Mesothelial cell of epicardium (in vitro differentiated cells): ENCODE measurements at places on chromosomes 16 and 17. TPM values are rescaled to one million over a fixed set of nuclear protein-coding genes. Genes with fewer than 3 reads are reported as not detected.

DNA sequence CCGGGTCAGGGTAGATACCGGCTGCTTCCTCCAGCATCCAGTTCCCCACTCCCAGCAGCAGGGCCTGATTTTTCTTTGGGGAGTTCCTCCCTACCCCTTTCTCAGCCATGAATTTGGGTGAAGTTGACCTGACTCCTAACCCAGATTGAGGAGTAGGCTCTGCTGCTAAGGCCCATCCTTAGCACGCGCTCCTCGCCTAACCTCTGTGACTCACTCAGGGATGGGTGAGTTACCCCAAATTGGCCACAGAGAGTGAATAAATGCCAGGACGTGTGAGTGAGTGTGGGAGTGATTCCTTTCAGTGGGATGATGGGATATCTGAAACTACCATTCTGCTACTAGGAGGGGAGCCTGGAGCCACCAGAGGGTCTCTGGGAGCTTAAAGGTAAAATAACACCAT, 28.9 kb upstream of the ABCC12 start:
- DNase-seq, result no peak
- peaks cover 20% of the 10 kb centered on the region for H3K27me3 ChIP-seq
- H3K4me1 ChIP-seq, result no peaks in the 10 kb centered on the region

GRCh38 chr17:33749171-33749570, 456.1 kb upstream of the ASIC2 start:
- no peak for DNase-seq
- H3K4me3 ChIP-seq, result no peak overlapping the region
- H3K27ac ChIP-seq, result no peak overlapping the region
- H3K27me3 ChIP-seq, result peaks cover 66% of the 10 kb centered on the region
- no peaks in the 10 kb centered on the region for H3K36me3 ChIP-seq
- peaks cover 12% of the 10 kb centered on the region for H3K4me1 ChIP-seq

Gene ALDH3A1
- 0.55 to 1.1 TPM (median 0.69 TPM) in 3 replicates for total RNA-seq

Gene LAT
- 6.3 to 7.9 TPM (median 6.5 TPM) in 3 replicates for total RNA-seq
